Liver (tissue), 10 donors: ENCODE measurements at places on chromosomes 6 and 20.

DNA sequence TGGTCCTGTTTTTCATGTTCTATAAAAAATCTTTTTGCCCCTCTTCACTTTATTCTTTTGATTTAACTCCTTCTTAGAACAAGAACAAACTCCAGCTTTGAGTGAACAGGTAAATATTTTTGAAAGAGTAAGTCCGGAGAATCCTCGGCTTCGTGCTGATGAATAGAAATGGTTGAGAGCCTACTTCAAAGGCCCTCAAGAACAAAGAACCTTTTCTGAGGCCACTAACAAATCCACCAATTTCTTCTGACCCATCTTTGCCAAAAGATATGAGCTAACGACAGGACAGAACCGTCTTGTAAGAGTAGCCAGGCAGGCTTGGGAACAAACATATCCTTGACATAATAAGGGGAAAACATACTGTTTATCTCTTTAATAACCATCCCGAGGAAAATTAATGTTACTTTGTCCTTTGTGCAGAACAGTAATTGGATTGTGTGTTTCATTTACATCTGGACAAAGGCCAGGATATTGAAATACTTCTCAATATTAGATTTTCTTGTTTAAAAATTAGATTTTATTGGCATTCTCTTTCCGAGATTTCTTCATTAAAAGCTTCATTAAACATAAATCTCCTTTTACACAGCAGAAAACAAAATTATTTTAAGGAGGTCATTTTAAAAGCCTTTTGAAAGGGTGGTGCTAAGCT is 52.9 kb downstream of the NOX3 start:
- DNase-seq: no peak

- DNase-seq: no peak
Observed at GRCh38 chr20:48025051-48025515, 239.8 kb upstream of the SULF2 start.

DNA sequence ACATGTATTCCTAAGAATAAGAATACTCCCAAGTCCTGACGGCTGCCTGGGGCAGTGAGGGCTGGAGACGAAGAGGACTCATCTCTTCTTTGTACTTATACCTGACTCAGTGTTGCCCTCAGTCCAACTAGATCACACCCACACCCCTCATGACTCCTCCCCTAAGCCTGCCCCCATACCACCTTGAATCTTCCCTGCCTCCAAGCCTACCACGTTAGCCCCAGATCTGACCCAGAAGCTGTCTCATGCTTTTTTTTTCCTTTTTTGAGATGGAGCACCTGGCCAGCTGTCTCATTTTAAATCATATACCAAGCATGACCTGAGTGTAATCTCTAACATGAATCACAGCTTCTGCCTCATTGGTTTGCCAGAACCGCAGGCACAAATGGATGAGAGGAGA is 45.2 kb downstream of the MUC22 start:
- DNase-seq: no peak

DNA sequence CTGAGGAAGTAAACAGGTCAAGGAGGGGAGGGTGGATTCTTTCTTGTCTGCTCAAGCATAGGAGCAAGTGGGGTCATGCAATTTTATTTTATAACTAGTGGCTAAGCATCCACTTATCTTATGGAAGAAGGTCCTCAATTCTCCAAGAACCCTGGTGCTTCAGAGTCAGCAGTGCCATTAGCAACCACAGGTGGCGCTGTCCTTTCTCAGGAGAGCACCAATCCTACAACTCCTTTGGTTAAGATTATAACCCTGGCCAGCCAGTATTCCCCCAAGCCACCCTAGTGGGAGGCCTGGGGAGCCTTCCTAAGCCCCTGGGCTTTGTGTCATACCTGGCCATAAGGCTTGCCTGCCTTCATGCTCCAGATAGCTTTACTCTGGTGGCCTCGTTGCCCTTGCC is 60.7 kb downstream of the PCSK2 start:
- no peak for DNase-seq

GRCh38 chr20:39036011-39036410 is 73.9 kb downstream of the DHX35 start:
- no peak for DNase-seq

DNA sequence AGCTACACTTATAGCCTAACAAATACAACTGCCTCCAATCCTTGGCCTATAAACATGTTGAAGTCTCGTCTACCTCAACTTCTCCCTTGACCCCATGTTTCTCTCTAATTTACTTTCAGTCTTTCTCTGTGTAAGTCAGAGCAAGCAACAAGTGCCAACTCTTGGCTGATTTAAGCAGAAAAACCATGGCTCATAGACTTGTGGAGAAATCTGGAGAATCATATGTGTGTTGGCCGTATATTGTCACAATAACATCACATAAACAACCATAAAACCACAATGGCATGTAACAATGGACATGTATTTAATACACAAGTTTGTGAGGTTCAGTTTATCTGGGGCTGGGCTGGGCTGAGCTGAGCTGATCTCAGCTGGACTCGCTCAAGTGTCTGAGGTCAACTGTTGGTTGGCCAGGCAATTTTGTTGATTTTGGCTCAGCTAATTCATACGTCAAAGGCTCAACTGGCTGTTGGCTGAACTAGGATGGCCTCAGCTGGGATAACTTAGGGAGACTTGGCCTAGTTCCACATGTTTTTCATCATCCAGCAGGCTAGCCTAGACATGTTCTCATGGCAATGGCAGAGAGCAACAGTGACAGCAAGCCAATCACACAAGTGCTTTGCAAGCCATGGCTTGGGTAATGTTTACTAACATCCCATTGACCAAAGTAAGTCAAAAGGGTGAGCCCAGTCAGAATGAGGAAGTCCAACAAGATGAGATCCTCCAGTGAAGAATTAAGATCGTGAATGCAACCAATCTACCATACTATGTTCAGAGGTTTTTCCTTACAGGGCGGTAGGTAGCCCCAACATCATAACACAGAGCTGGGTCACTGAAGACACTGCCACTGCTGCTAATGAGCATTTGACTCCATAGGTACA is 12.9 kb upstream of the TBC1D22B start:
- DNase-seq: peak; percentile 49

DNA sequence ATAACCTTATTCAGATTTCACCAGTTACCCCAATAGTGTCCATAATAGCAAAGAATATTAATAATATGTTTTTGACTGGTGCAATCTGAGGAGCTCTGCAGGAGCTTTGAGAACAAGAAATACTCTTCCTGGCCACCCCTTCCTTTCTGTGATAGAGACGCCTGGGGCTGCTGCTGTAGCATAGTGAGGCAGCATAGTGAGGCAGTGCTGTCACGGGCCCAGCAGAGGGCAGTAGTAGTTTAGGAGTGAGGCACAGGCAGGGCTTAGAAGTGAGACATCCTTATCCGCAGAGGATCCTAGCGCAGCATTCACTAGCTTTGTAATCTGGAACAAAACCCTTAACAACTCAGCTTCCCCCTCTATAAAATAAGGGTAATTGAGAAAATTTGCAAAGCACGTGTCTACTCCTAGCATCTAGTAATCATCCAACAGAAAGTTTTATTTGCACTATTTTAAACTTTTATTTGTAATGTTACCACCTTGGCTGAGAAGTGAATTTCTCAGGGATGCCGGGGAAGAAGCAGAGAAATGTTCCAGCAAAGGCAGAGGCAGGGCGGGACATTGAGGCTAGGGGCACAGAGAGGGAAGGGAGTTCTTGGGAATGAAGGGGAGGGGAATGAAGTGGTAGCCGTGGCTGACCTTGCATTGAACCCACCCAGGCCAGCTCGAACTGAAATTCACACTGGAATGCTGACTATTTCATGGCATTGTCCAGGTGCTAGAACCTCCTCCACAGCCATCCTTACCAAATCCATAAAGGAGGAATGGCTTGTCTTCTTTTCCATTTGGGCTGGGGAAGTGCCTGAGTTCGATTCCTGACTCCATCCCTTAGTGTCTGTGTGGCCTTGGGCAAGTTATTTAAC is 78.8 kb downstream of the CDS2 start:
- peak; percentile 73 for DNase-seq

DNA sequence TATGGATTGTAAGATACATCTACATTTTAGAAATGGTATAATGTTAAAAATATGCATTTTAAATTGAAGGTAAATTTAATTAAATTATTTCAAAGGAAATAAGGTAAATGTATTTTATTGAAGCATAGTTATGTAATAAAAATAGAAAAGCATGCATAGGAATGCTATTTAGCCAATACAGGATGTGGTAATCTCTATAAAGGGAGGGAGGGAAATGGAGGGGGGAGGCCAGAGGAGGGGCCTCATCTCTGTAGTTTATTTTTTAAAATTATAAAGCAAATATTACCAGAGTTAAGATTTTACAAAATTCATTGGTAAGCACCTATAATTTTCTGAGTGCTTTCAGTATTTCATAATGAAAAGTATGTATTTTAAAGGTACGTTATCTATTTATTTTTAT is 27.2 kb downstream of the SLC16A10 start:
- no peak for DNase-seq

- no peak for DNase-seq
Observed at GRCh38 chr6:136113736-136114173, 136.4 kb downstream of the MTFR2 start.

- no peak for DNase-seq
Observed at GRCh38 chr6:125212377-125212776, 58.8 kb downstream of the TPD52L1 start.

DNA sequence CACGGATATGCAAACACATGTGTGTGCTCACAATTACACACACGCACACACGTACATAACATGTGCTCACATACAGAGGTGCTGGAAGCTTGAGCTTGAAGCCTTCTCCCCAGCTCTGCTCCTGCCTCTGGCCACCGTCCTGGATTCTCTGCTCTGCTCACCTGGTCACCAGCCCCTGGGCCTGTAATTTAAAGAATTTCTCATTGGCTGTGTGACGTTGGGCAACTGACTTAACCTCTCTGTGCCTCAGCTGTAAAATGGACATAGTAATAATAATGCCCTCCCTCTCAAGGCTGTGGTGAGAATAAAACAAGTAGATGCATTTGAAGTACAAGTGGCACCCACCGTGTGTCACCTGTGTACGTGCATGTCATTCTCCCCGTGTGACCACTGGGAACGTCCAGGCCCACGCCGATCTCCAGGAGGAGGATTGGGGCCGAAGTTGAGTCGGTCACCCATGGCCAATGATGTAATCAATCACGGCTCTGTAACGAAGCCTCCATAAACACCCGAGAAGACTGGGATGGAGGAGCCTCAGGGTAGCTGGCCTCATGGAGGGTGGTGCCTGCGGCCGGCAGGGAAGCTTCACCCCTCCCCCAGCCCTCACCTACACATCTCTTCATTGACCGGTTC is 160.9 kb upstream of the AFDN start:
- no peak for DNase-seq

DNA sequence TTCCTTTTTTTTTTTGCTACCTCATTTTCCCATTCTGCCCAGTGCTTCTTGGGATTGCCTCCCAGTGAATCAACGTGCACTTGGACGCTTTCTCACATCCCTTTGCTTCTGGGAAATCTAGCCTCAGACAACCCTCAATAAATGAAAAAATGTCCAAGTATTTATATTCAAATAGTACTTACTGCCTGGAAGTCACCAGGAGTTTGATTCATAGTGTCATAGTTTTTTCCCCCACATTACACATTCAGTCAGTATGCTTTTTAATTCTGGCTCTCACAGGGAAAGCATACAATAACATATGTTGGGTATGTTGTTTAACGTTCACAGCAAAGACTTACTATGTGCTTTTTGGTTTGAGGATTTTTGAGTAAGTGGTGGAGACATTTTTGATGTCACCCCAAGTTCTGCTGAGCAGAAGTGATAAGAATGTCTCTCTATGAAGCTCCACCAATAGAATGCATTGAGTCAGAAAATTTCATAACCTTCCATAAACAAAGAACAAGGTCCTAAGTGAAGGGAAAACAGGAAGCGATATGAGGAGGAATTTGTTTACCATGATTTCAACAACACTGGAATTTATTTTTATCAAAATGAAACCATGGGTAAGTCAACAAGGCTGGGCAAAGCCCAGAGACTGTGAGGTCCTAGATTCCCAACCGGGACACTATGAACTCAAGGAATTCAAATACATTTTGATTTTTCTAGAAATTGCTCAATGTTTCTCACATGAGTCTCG is 301.2 kb upstream of the BMP2 start:
- no peak for DNase-seq

DNA sequence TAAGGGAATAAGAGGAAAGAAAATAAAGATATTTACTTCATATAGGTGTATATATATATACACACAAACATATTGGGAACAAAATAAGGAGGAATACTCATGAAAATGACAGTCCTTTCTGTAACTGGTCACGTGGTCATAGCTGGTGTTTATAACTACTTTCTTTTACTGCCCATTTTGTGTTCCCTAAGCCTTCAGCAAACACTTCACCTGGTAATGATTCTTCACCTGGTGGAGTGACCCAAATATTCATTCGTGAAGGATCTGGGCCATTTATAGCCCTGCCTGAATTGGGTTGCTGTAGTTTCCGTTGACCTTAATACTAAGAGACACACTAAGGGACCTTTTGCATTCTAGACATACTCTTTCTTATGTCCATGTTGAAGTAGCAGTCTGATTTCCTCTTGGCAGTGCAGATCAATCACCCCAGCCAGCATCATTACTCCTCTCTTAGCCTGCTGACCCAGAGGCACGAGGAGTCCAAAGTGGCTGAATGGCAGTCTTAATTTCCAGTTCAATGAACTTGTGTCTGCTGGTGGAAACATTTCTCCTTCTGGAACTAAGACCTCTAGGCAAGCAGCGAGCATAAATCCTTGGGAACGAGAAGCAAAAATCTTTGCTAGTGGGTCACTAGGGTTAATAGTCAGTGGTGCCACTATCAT is 39.9 kb upstream of the IYD start:
- no peak for DNase-seq

- DNase-seq: no peak
Observed at GRCh38 chr6:52571099-52571755, 5.6 kb downstream of the TRAM2 start.

DNA sequence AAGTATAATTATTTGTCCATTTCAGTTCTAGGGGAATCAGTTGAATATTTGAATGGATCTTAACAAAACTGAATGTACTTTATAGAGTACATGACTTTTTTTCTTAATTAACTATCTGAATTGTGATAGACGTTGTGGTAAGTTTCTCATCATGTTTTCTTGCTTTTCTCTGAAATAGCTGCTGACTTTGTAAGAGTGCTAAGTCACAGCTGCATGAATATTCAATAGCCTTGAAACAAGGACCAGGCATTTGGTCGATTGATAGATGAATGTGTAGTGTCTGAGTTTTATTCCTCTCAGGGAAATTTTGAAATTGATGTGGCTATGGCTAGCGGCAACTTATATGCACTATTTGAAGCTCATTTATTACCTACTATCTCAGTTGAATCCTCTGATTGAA is 56.0 kb downstream of the ADGRB3 start:
- DNase-seq: no peak

DNA sequence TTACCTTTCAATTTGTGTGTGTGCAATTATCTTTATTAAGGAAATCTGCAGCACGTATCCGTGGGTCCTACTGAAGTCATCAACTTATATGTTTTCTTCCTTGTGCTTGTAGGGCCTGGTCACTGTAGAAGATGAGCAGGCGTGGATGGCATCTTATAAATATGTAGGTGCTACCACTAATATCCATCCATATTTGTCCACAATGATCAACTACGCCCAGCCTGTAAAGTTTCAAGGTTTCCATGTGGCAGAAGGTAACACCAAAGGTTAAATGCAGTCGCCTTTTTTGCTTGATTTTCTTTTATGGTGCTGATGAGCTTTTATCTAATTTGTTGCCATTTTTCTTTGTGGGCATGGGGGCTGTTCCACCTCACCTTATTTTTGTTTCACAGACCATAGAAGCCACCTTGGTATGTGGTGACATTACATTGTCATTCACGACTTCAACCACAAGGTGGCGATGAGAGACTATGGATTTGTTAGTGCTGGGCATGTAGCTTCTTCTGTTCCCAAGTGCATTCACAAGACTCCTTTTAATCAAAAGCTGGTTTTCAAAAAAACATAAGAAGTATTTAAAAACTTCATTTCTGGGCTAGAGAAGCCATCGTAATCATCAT is 106.5 kb upstream of the LAMP5 start:
- peak; percentile 62 for DNase-seq
